Activated T-cell treated with anti-CD3 and anti-CD28 coated beads, Interleukin-2, amount 50 U/mL, for 72 hours (primary cell): ENCODE measurements at places on chromosomes 6 and 20.

- no peak for DNase-seq
Measured at GRCh38 chr6:147548921-147549475, 40.5 kb downstream of the SAMD5 start.

GRCh38 chr6:125791820-125792165 lies 1.0 kb downstream of the NCOA7 start:
- DNase-seq, result no peak

DNA sequence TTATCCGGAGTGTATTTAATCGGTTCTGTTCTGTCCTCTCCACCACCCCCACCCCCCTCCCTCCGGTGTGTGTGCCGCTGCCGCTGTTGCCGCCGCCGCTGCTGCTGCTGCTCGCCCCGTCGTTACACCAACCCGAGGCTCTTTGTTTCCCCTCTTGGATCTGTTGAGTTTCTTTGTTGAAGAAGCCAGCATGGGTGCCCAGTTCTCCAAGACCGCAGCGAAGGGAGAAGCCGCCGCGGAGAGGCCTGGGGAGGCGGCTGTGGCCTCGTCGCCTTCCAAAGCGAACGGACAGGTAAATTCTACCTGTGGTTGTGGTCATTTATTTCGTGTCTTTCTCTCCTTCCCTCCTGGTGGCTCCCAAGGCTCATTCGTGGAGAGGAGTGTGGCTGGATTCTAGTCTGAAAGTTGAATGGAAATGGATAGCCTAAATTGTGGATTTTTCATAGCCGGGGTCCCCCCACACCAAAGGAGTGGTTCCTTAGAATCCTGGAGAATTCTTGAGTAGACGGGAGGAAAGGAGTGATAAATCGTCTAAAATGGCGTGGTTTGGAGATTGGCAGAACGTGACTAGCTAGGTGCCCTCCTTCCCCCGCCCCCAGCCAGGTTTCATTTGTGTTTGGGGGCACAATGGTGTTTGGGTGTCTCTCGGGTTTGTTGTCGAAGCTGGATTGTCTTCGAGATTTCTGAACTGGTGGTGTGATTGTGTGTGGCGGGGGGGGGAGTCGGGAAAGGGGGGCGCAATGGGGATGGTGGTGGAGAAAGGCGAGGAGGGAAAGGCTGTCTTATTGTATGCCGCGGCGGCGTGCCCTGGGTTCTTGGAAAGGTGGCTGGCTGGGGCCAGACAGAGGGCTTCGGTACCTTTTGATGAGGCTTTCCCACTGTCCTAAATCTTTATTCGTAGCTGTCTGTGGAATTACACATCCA lies 673 bp downstream of the MARCKS start:
- peak; percentile 12 for DNase-seq

GRCh38 chr20:2084703-2085102 lies 16.9 kb upstream of the STK35 start:
- no peak for DNase-seq

- no peak for DNase-seq
Measured at GRCh38 chr6:51893366-51893765, 194.0 kb downstream of the PKHD1 start.

DNA sequence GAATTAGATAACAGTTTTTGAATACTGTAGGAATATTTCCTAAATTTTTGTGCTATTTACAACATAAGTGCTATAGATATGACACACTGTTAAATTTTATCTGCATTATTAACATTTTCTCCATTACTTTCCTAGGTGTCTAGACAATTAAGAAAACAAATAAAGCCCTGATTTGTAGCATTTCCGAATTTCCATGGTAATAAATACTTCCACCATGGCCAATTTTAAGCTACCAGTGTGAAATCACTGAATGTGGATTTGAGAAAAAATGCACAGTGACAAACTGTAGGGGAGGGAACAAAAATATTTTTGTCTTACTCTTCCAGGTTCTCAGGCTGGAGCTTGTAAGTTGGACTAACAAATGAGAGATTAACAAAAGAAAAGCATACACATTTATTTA lies 27.9 kb downstream of the LIN28B start:
- no peak for DNase-seq

DNA sequence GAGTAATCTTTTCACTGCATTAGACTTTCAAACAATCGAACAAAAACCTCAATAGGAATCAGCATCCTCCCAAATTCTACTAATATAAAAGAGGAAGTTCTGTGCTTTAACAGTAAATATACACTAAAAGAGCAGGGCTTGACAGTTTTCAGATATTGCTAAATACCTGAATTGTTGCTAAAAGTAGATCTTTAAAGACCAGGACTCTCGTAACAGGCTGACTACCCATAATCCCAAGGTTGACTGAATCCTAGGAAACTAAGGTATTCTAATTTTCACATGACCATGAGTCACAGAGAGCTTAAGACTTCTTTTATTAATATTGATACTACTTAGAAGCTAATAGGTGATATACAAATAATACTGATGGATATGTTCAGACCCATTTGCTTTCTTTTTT lies 10.1 kb downstream of the CD164 start:
- DNase-seq, result no peak

GRCh38 chr6:3468585-3468984 lies 11.7 kb upstream of the SLC22A23 start:
- no peak for DNase-seq

DNA sequence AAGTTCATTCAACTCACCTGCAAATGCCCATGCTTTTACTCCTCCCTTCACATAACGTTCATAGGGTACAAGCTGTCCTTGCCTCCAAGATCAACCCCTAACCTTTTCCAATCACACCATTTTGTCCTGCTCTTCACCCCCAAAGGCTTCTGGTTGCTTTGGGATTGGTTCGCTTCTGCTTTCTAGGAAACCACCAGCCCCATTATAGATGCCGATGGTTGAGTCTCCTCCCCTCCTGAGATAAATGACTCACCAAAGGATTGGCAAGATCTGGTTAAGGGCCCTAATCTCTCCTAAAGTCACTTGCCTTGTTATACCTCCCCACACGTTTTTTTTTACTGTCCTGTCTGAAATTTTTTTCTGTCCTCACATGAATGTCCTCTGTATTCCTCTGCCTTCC lies 311.4 kb downstream of the HACE1 start:
- DNase-seq, result no peak

- DNase-seq, result no peak
Measured at GRCh38 chr20:43940518-43941225, 26.0 kb downstream of the TOX2 start.

GRCh38 chr20:21074605-21075336 lies 31.4 kb downstream of the LINC00237 start:
- no peak for DNase-seq

- DNase-seq, result no peak
Measured at GRCh38 chr20:45467861-45468260, 1.7 kb upstream of the WFDC2 start.

DNA sequence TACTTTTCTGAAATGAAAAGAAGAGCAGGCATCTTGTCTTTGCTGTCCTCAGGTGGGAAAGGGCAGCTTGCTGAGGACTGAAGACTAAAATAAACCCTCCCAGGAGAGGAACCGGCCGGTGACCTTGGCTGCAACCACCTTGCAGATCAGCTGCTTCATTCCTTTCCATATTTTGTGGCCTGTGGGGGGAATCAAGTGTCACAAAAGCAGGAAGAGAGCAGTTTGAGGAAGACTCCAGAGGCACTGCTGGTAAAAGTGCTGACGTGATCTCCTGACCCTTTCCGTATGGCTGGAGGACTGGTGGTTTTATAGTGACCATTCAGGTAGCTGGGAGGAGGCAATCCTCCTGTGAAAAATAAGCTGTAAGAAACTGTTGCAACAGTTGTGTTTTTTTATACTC lies 157.0 kb downstream of the PLCB4 start:
- no peak for DNase-seq

DNA sequence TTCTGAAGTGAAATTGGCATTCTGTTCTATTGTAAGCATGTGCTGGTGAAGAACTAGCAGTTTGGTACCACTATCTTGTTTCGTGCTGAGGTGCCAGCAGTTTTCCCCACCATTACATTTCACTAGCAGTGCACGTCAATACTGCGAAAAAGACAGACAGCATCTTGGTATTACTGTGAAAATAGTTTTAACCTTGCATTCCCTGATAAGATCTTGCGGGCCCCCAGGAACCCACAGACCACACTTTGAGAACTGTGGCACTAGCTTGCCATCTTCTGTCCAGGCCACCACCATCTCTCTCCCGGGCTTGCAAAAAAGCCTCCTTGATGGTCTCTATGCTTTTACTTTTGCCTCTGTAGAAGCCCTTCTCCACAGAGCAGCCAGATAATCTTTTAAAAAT lies 185.7 kb downstream of the BACH2 start:
- DNase-seq, result peak; percentile 77

DNA sequence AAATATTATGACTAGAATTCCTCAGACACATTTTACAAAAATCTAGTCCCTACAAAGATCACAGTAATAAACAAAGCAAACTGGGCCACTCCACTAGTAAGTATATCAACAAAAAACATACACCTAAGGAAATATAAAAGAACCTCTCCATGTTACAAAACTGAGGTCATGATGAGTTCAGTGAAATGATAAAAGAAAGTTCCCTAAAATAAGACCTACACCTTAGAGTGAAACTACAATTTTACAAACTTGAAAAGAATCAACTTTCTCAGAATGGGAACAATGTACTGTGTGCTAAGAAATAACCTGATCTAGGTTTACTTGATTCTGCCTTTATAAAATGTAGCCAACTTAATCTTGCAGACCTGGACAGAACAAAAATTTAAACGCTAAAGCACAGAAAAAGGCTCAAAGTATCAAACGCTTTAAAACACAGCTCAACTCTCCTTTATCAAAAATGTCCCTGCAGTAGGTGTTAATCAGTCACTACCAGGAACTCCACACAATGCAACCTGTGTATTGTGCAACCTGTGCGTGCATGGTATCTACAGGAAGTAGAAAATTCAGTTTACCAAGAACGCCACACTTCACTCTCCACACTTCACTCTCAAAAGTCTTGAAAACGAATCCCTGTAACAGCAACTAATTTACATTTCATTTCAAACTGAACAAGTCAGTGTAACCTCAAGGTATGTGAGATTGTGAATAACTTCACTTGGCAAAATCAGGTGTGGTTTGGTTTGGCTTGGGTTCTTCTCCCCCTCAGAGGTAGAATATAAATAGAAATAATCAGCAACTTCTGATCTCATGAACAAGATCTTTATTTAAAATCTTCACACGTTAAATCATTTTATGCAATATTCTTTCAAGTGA lies 1.8 kb downstream of the RALGAPA2 start:
- DNase-seq, result peak; percentile 31

DNA sequence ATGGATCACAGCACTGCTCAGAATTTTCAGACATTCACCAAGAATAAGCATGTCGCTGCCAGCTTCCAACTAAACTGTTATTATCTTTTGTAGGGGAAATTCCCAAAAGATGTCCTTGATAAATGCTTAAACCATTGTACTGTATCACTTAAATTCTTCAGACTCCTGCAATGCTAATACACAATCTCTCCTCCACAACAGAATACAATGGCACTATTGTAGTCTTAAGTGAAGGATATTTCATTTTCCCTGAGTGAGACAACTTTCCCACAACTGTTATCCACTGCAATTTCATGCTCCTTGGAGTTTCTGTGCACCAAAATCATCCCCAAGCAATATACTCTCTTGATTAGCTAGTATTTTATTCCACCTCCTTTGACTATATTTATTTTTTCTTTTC lies 189.7 kb downstream of the COL9A1 start:
- DNase-seq, result no peak

DNA sequence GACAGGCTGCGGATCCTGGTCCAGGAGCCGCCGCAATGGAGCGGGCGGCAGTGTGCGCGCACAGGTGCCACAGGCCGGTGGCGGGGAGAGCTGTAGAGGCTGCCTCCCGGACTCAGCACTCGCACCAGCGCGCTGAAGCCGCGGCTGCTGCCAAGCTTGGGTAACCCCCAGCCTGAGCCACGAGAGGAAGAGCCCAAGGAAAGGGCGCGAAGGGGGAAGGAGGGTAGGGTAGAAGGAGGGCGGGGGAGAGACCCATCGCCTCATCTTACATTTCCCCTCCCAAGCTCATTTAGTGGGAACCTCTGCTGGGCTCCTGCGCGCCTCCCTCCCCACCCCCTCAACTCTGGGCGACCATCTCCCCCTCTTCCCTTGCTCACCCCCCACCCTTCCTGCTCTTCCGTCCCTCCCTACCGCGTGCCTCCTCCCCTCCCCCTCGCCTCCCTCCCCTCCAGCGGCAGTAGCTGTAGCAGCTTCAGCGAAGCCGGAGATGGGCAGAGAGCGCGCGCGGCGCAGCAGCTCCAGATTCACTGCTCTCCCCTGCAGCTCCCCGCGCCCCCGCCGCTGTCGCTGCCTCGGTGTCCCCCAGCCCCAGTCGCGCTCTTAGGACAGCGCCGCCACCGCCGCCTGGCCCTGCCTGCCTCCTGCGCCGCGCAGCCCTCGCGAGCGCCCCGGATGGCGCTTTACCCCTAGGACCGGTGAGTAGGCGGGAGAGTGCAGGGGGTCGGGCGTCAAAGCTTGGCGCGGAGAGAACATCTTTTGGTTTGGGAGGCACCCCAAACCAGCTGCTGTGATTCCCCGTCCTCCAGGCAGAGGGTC lies at the start of gene FUT9:
FUT9 (plus strand) TSS at position 457 of the 816 bp plus-strand sequence. CDS start 187,182 bp downstream, outside the sequence.
- no peak for DNase-seq

DNA sequence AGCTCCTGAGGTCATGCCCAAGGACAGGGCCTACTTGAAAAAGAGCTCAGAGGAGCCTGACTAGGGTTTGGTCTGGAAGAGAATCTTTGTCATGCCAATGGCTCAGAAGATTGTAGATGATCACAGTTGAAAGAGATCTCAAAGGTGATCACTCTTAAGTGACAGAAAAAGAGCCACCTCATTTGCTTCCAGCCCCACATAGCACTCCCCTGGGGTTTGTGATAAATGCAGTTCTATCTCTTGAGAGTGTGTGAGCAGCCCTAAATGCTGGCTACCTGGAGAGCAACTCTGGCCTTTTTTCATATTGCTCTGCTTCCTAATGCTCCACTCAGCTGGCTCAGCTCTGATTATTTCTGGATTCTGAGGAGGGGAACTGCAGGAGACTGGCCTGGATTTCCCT lies 39.3 kb downstream of the KLHL32 start:
- DNase-seq, result no peak

- no peak for DNase-seq
Measured at GRCh38 chr6:101730954-101731353, 337.4 kb downstream of the GRIK2 start.
